WTC11 (cell line): ENCODE measurements at places on chromosomes 2 and 18. TPM values are rescaled to one million over a fixed set of nuclear protein-coding genes. Genes with fewer than 3 reads are reported as not detected.

GRCh38 chr2:65397122-65397521 lies 35.3 kb downstream of the SPRED2 start:
- DNase-seq = no peak

Gene C18orf54
- 32.8 to 38.2 TPM (median 37.3 TPM) in 3 replicates for total RNA-seq

Gene ERBB4
- 1.6 to 1.8 TPM (median 1.6 TPM) in 3 replicates for total RNA-seq

DNA sequence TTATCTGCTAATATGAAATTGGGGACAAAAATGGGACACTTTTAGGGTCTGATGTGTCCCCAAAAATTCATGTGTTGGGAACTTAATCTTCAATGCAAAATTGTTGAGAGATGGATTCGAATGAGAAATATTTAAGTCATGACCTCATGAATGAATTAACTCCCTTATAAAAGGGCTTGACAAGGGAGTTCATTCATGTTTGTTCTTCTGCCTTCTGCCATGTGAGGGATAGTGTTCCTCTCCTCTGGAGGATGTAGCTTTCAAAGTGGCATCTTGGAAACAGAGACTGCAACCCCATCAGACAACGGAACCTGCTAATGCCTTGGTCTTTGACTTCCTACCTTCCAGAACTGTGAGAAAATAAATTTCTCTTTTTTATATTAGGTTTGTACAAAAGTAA lies 89.2 kb upstream of the LINC00305 start:
- no peak for DNase-seq

- no peak for DNase-seq
Observed at GRCh38 chr2:226981791-226982326, 146.0 kb downstream of the RHBDD1 start.
